ENCODE measurements at places on chromosomes 3 and 15.

DNA sequence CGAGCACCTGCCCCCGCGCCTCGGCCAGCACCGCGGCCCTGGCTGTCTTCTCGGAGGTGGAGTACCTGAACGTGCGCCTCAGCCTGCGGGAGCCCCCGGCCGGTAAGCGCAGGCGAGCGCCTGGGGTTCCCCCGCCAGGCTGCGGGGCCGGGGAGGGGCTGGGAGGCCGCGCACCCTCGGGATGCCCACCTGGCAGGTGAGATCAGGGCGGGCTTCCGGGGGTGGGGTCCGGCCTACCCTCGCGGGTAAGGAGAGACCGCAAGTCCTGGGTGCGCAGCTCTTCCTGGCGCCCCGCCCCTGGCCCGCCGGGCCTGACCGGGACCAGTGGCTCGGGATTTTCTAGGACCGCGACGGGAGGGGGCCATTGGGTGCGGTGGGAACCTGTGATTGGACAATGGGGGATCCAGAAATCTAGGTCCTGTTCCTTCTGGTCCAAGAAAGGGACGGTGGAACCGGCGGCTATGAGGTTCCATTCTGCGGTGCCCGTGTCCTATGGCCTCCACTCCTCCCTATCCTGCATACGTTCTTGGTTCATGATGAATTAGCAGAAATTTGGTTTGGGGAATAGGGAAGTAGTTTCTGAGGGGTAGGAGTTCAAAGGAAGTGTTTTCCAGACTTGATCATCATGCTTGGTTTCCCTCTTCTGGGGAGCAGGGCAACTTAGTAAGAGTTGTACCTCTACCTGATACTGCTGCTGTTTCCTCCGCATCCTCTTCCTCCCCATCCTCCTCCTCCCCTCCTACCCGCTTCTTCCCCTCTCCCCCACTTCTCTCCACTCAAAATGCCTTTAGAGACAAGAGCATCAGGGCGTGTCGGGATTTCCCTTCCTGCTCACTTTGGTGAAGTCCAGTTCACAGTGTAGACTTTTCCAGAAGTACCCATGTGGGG is 808 bp downstream of the ARRDC4 start:
- DNase-seq: peak; percentile 63

DNA sequence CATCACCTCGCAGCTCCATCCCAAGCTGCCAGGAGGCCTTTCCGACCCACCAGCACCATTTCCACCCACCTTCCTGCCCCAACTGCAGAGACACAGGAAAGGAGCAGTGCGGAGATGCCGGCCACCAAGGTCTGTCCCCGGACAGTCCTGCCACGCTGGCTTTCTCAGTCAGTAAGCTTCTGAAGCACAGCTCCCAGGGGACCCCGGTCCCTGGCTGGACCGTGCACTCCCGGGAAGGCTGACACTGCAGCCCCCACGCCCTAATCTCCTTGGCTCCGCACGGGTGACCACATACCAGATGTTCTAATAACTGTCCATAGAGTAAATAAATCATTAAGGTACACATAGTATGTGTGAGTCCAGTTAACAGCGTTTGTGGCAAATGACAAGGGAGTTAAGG is 73.5 kb downstream of the VGLL4 start:
- DNase-seq: no peak

- DNase-seq: peak; percentile 35
These were observed 5.3 kb downstream of the P2RY12 start for GRCh38 chr3:151379083-151379734.

- no peak for DNase-seq
These were observed 14.1 kb downstream of the SPSB4 start for GRCh38 chr3:141065258-141065657.

GRCh38 chr3:122057671-122058070 is 2.5 kb downstream of the CD86 start:
- no peak for DNase-seq

DNA sequence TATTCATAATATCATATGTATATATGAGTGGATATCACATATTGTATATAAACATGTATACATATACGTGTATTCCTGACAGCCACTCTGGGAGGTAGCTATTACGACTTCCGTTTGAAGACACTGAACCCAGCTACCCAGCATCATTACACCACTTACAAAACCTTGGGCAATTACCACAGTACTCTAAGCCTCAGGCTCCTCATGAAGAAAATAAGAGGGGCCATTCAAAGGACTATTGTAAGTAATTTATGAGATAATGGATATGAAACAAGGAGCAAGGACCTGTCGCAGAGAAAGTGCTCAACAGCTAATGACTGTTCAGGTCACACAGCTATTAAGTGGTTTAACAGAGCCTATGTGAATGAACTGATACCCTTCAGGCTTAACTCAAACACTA is 52.4 kb downstream of the KCNMB2 start:
- DNase-seq: no peak

DNA sequence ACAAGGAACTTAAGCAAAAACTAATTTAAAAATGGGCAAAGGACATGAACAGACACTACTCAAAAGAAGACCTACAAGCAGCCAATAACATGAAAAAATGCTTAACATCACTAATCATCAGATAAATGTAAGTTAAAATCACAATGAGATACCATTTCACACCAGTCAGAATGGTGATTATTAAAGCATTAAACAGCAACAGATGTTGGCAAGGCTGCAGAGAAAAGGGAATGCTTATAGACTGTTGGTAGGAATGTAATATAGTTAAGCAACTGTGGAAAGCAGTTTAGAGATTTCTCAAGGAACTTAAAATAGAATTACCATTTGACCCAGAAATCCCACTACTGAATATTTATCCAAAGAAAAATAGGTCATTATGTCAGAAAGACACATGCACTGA is 482.2 kb downstream of the SQOR start:
- no peak for DNase-seq

- DNase-seq: no peak
These were observed 38.1 kb upstream of the LEKR1 start for GRCh38 chr3:156787926-156788663.

- no peak for DNase-seq
These were observed 7.7 kb downstream of the PLSCR1 start for GRCh38 chr3:146536681-146537080.

GRCh38 chr15:66369773-66370651 is 13.5 kb upstream of the TIPIN start:
- no peak for DNase-seq

GRCh38 chr15:80691575-80691974 is 3.5 kb upstream of the ABHD17C start:
- no peak for DNase-seq
